ENCODE measurements at places on chromosomes 4 and X.
A peak's percentile ranks its signal among the peaks of the same experiment; 100 is the strongest.

DNA sequence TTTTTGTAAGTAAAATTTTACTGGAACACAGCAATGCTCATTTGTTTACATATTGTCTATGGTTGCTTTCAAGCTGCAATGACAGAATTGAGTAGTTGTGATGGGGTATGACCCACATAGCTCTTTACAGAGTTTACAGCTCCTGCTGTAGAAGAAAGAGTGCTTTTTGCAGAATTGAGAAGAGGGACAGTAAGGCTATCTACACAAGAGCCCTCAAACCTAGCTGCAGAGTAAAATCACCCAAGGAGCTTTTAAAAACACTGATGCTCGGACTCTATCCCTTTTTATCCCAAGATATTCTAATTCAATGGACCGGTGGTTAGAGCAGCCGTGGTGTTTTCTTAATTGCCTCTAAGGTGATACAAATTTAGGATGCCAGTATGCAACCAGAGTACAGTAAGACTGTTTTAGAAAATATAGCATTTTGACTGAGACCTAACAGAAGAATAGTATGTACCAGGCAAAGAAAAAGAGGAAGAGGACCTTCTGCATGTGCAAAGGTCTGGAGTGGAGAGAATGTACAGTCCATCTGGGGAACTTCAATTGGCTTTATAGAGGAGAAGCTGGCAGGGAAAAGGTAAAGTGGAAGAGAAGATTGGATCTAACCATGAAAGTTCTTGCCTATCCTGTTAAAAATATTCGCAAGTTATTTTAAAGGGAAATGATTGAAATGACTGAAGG, 663.6 kb upstream of the CPEB2 start:
- no peak for DNase-seq

GRCh38 chr4:142574306-142574705, 271.8 kb downstream of the INPP4B start:
- no peak for DNase-seq

DNA sequence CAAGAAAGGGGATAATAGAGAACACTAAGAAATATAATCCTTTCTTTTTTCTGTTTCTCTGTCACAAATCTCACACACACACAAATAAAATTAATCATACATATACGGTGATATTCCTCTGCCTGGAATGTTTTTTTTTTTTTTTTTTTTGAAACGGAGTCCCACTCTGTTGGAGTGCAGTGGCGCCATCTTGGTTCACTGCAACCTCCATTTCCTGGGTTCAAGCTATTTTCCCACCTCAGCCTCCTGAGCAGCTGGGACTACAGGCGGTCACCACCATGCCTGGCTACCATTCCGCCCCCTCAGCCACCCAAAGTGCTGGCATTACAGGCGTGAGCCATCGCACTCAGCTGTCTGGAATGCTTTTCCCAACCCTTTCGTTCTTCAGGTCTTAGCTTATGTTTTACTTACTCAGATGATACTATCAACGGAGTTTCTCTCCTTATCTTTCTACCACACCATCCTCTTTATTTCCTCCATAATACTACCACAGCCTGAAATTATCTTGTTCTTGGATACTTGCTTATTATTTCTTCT, 69.3 kb downstream of the ANKRD17 start:
- no peak for DNase-seq

GRCh38 chrX:56798339-56798711, 69.3 kb downstream of the NBDY start:
- DNase-seq, result no peak

GRCh38 chr4:151276787-151277562, at the start of gene PRSS48:
TSS of gene PRSS48 (plus strand) at chr4:151277161. CDS start at chr4:151277173, 12 bp downstream.
- peak; percentile 33 for DNase-seq

Data from frontal cortex (tissue), 4 donors.